ENCODE measurements at places on chromosomes 16 and 17.

- DNase-seq: no peak
These were observed 3.8 kb downstream of the YBX2 start for GRCh38 chr17:7290685-7291084.

GRCh38 chr17:82729479-82730260 lies 5.7 kb upstream of the FN3K start:
- no peak for DNase-seq

DNA sequence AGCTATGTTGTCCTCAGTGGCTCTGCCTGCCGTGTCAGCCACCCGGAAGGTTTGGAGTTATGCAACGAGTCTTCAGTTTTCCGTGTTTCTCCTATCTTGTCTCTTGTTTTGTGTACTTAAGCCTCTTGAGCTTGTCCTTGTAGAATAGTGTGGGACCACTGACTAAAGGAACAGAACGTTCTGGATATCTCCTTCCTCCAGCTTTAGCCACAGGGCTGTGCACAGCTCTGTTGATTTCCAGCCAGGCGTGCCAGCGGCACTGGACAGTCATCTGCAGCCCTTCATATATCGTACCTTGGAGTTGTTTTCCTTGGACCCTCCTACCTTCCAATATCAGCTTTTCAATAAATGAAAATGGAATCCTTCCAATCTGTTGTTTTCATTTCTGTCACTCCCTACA lies 39.8 kb downstream of the TMEM11 start:
- no peak for DNase-seq

DNA sequence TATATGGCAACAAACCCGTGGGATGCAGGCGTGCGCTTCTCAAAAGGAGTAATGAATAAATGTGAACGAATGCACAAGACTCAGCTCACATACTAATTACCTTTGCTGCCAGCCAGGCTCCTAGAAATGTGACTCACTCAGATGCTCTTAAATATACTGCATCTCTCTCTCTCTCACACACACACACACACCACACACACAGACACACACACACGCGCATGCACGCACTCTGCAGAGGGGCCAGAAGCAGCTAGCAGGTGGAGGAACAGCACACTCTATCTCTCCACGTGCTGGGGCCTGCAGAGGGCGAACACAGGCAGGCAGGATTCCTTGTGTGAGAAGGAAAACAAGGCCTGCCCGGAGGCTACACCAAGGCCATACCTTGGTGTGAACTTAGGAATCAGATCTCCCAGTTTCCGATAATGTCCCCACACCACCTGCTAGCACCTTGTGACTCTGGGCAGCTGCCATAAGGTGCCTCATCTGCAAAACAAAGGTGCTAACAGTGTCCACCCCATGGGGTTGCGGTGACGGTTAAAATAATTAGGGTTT lies 5.3 kb downstream of the GPRC5B start:
- DNase-seq: no peak

DNA sequence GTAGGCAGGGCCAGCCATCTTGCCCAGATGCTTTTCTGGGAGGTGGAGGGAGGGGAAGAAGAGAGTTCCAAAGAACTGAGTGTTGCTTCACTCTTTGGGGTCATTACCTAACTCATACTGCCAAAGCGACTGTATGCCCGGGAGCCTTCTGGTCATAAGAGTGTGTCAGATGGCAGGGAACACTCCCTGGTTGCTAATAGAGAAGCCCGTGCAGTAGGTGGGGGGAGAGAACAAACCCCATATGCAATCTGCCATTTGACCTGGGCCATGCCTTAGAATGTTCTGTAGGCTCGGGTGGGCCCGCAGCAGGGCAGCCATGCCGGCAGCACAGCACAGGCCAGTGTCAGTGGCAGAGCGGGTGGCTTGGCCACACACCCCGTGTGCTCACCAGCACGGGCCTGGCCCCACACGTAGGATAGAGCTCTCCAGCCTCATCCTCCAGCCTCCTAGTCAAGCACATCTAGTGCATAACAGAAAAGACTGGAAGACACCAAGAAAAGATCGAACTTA lies 120.5 kb downstream of the SOCS1 start:
- DNase-seq: no peak

GRCh38 chr16:64312980-64313379 lies 808.9 kb downstream of the CDH11 start:
- no peak for DNase-seq

DNA sequence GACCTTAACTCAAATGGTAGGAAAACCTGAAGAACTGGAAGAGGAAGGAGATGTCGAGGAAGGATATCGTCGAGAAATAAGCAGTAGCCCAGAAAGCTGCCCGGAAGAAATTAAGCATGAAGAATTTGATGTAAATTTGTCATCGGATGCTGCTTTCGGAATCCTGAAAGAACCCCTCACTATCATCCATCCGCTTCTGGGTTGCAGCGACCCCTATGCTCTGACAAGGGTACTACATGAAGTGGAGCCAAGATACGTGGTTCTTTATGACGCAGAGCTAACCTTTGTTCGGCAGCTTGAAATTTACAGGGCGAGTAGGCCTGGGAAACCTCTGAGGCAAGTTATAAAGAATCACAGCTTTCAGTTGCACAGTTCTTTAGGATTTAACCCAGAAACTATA lies 15.5 kb downstream of the ERCC4 start:
- DNase-seq: no peak

GRCh38 chr16:76193906-76194615 lies 83.1 kb upstream of the CNTNAP4 start:
- DNase-seq: no peak

DNA sequence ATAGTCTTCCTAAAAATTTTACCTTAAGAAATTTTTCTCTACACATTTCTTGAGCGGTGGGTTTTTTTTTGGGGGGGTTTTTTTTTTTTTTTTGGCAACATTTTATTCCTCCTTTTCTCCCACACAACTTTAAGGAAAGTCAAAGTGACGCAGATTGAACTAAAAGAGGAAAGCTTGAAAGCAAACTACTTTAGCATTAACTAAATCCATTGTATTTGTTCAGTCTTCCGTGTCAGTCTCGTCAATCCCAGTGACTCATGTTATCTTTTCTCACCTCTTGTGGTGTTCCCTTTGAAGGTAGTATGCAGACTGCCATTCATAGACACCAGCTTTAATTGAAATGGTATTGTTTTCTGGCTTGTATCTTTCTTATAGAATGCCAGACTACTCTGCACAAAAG lies 39.3 kb downstream of the TADA2A start:
- DNase-seq: no peak

DNA sequence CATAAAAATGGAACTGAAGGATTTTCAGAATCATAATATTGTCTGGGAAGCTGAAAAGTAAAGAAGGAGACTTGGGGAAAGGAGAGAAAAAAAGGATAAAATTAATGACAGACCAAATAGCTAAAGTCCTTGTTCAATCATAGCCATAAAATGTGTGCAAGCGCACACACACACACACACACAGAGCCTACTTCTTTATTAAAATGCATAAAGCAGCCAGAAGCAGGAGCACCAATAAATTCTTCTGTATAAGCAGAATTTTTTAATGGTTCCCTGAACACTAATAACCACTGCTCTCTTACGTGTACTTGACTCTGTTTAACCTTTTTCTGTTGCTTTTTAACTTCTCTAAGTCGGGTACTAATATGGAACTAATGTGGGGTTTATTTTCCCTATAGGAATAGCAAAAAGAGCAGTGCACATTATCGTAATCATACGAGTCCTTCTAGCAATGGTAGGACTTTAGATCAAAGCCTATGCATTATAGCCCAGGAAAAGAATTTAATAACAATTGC lies 131.0 kb upstream of the PSMD7 start:
- DNase-seq: no peak

- no peak for DNase-seq
These were observed 53.0 kb downstream of the SF3B3 start for GRCh38 chr16:70576431-70577255.

GRCh38 chr16:80518436-80518835 lies 22.4 kb upstream of the DYNLRB2 start:
- peak; percentile 17 for DNase-seq

- DNase-seq: no peak
These were observed 848 bp downstream of the DNASE1L2 start for GRCh38 chr16:2237102-2237482.

DNA sequence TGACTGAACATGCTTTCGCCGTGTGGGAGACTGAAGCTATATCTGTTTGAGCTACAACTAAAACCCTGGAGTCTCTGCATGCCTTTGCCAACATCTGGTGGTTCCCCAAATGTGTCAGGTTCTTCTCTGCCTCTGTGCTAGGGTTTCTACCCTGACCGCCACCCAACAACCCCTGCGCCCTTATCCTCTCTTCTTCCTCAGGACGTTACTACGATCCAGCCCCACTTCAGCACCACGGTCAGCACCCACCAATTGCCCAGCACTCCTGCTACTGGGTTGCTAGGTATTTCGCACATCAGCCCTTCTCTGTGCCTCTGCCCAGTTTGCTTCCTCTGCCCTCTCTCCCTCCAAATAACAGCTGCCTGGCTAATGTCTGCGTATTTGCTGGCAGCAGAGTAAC lies 106.3 kb upstream of the HSBP1 start:
- no peak for DNase-seq

DNA sequence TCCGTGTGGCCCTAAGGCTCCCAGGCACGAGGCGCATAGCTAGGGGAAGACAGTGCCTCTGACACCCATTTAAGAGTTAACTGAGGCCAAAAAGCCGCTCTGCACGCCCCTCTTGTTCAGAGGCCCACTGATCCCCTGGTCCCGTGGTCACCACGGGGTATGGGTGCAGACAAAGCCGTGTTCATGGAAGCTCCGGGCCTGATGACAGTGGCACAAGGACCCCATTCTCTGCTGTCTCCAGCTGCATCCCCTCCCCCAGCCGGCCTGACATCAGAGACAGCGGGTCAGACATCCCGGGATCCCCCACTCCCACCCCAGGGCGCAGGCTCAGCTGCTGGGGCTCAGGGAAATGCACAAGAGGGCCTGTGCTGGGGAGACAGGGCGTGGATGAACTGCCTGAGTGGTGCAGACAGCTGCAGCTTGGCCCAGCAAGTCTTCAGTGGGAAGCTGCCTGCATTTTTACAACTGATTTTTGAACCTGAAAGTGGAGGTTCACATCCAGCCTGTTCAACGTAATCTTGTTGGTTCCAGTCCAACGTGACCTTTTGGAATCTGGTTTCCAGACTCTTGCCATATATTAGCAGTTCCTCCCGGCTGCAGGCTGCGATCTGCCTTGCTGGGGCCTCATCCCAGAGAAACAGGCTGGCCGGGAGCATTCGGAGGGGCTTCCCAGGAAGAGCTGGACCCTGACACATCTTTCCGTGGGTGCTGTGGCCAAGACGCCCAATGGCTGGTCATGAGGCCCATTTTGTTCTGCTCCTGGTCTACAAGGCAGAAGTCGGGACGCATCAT lies 9.7 kb upstream of the BAHCC1 start:
- no peak for DNase-seq

- DNase-seq: no peak
These were observed 180.2 kb downstream of the RPTOR start for GRCh38 chr17:80724775-80725266.

- no peak for DNase-seq
These were observed 1.6 kb downstream of the TPPP3 start for GRCh38 chr16:67391424-67392300.

GRCh38 chr16:56340864-56341365 lies 84.4 kb downstream of the AMFR start:
- no peak for DNase-seq

DNA sequence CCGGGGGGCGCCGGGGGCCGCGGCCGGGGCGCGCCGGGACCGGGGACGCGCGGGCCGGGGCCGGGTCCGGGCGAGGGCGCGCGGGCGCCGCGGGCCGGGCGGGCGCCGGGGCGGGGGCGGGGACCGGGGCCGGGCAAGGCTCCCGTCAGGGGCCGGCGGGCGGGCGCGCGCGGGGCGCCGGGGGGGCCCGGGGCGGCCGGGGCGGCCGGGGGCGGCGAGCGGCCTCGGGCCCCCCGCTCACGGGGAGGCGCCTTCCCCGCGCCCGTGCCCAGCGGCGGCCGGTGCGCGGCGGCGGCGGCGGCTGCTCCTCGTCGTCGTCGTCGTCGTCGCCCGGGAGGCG lies 563 bp downstream of the ZCCHC14 start:
- DNase-seq: no peak

- no peak for DNase-seq
These were observed 593 bp downstream of the CDIPT start for GRCh38 chr16:29862383-29862883.

DNA sequence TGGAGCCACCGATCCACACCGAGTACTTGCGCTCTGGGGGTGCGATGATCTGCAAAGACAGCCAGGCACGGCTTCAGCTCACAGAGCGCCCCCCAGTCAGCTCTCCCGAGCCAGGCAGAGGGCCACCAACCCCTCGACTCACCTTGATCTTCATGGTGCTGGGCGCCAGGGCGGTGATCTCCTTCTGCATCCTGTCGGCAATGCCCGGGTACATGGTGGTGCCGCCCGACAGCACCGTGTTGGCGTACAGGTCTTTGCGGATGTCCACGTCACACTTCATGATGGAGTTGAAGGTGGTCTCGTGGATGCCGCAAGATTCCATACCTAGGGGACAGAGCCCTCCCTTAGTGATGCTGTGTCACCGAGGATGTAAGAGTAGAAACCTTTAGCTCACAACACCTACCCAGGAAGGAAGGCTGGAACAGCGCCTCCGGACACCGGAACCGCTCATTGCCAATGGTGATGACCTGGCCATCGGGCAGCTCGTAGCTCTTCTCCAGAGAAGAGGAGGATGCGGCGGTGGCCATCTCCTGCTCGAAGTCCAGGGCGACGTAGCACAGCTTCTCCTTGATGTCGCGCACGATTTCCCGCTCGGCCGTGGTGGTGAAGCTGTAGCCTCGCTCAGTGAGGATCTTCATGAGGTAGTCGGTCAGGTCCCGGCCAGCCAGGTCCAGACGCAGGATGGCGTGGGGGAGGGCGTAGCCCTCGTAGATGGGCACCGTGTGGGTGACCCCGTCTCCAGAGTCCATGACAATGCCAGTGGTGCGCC lies 1.6 kb downstream of the ACTG1 start:
- no peak for DNase-seq

- no peak for DNase-seq
These were observed 242.6 kb downstream of the XYLT1 start for GRCh38 chr16:17228048-17228707.

DNA sequence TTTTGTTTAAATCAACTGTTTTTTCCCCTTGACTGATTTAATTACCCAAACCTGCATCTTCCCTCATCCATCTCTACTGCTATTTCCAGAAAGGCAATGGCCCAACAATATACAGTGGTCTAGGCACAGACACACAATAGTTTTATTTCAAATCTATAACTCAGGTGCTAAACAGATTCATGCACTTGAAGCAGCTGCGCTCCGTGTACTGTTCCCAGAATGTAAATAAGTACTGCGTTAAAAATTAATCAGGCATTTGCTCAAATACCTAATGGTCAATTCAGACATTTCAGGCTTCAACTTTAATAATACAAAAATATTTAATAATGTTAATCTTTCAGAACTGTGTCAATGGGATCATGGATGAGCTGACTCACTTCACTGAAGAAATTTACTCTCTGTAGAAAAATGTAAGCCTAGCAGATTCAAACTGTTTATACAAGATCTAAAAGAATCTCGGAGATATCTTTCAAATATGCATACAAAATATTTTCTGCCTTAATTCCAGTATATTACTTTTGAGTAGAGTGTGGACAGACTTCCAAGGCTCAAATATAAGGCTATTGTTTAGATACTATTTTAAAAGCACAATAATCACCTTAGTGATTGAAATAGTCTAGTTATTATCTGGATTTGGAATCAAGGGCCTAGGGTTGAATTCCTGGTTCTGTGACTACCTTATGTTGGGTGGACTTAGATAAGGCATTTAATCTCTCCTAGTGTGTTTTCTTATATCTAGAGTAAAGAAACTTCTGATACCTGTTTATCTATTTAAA lies 97.4 kb upstream of the PSMD7 start:
- DNase-seq: no peak

- DNase-seq: no peak
These were observed 7.7 kb downstream of the DOK4 start for GRCh38 chr16:57478396-57479204.

Data from activated CD4-positive, alpha-beta T cell treated with anti-CD3 and anti-CD28 coated beads, Interleukin-2, amount 50 U/mL, for 24 hours (primary cell).